ENCODE measurements at places on chromosomes 1 and 21.

DNA sequence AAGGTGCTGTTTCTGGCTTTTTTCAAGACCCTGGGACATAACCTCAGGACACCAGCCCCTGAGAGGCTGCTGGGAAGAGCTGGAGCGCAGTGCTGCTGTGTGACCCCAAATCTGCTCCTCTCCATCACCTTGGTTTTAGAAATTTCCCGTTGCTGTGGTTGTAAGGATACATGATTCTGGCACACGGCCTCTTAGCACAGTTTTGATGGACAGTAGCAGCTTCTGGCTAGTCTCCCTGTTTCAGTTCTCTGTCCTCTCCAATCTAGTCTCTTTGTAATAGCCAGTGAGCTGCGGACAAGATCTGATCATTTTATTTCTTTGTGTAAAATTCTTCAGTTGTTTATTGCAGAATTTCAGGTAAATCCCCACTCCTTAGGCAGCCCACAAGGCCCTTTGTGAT is 3.1 kb downstream of the CLIC6 start:
- no peak for DNase-seq

DNA sequence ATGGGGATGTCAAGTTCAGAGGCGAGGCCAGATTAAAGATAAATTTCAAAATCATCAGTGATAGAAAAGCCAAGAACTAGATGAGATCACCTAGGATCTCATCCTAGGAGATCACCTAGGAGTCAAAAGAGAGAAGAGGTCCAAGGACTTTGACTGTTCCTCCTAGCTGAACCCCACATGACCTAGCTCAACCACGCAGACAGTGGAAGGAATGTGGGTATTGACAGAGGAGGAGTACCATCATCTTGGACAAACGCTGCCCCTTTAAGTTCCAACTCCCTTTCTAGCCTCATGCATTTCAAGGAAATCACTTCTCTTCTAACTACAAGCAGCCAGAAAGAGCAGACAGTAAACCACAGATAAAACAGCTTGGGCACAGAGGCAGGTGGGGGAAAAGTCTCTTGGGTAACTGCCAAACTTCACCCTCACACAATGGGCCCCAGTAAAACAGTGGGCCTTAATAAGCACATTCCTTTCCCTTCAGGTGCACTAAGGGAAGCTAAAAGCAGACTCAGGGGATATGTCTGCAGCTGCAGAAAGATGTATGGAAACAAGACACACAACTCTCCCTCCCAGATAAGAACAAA is 12.5 kb upstream of the FAM76A start:
- DNase-seq, result peak; percentile 32

DNA sequence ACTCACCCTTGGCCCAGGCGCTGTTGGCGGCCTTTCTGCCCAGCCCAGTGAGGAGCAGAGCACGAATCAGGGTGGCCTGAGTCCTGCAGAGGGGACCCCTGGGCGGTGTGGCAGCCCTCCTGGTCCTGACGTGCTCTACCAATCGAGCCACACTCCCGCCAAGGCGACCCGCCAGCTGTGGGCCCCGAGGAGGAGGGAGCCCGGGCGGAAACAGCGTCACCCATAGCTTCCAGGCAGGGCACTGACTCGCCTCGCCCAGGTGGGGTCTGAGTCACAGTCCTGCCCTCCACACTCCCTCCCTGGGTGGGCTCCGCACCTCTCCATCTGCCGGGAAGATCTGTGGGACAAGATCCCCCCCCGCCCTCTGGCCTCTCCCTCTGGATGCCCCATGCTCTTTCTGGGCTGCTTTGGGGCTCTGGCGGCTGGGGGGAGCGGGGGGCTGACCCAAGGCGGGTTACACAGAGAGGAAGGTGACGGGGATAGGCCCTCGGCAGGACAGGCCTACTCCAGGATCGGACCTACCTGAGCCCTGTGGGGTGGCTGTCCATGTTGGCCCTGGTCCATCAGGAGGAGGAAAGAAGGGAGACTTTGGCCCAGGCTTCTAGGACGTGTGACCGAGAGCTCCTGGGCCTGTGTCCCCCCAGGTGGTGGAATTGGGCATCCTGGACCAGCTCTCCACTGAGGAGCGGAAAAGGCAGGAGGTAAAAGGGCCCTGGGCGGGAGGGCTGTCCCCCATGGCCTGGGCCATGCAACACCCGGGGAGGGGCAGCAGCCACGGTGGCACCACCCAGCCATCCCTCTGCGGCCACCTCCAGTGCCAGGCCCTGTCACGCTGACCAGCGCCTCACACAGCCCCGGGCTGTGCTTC is 14.0 kb downstream of the ARHGEF16 start:
- DNase-seq, result no peak

DNA sequence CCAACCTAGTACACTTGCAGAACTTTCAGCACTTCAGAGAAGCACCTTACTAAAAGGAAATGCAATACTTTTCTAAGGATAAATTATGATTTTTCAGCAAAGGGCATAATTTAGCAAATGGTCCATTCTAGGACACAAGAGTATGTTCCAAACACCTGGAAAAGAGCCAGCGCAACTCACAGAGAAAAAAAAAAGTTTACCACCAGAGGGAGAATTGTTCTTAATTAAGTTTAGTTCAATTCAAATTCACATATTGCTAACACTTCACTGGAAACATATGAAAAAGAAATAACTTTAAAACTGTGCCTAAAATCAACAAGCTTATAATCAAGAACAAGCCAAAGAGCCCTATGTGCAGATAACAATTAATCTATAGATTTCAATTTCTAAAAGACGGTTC is 338.1 kb downstream of the SEC16B start:
- DNase-seq, result no peak

GRCh38 chr21:45234127-45234526 is 53.6 kb downstream of the POFUT2 start:
- DNase-seq, result no peak

DNA sequence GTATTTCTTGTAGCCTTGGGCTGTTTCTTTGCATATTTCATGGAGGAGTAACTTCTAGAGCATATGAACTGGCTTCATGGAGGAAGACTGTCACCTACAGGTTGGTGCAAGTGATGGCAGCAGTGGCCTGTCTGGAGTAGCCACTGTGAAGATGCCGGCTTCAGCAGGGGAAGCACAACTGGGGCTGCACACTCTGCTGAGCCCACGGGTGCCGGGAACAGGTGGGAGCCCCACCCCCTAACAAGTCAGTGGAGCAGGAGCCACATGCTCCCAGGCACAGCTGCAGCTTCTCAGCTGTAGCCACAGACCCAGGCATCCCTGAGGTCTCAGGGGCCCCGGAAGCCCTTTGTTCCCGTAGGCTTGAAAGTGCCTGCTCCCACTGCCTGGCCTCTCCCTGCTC is 43.2 kb upstream of the C1orf185 start:
- DNase-seq, result no peak

DNA sequence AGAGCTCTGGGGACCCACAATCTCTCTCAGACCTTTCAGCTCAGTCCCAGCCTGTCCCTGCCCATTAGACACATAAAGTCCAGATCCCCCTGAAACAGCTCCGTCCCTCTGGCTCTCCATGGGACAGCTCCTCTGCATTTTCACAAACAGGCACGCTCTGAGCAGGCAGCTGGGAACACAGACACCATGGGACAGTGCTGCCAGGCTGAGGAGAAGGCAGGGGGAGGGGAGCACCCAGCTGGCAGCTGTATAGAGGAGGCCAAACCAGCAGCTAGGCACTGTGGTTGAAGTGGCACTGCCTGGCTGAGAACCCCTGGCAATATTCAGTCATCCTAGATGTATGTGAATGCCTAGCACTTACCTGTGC is 2.0 kb downstream of the TMEM63A start:
- no peak for DNase-seq

- peak; percentile 5 for DNase-seq
Observed at GRCh38 chr1:119209596-119210295, 69.3 kb upstream of the WARS2 start.

GRCh38 chr1:216237927-216238542 is 185.2 kb downstream of the USH2A start:
- no peak for DNase-seq

DNA sequence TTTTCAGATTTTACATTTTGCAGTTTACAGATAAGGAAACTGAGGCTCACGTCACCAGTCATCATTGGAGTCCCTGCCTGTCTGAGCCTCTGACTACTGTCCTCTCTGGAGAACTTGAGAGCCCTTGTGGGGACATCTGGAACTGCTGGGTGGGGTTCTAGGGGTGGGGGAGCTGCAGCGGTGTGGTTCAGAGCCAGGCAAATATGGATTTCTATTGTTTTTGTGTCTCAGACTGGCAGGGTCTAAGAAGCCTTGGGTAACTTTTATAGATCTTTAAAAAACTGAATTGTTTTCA is 46.9 kb downstream of the IER5 start:
- DNase-seq, result peak; percentile 42

GRCh38 chr21:45873866-45874265 is 107.7 kb upstream of the COL6A1 start:
- no peak for DNase-seq

GRCh38 chr1:20723159-20723536 is 5.3 kb upstream of the KIF17 start:
- no peak for DNase-seq

GRCh38 chr1:24098943-24099638 is 12.8 kb downstream of the MYOM3 start:
- no peak for DNase-seq

GRCh38 chr1:54392401-54392800 is 13.8 kb downstream of the SSBP3 start:
- no peak for DNase-seq

- no peak for DNase-seq
Observed at GRCh38 chr1:206075786-206076755, 23.1 kb downstream of the RHEX start.

- DNase-seq, result peak; percentile 33
Observed at GRCh38 chr1:6490181-6491080, 1.0 kb downstream of the PLEKHG5 start.

DNA sequence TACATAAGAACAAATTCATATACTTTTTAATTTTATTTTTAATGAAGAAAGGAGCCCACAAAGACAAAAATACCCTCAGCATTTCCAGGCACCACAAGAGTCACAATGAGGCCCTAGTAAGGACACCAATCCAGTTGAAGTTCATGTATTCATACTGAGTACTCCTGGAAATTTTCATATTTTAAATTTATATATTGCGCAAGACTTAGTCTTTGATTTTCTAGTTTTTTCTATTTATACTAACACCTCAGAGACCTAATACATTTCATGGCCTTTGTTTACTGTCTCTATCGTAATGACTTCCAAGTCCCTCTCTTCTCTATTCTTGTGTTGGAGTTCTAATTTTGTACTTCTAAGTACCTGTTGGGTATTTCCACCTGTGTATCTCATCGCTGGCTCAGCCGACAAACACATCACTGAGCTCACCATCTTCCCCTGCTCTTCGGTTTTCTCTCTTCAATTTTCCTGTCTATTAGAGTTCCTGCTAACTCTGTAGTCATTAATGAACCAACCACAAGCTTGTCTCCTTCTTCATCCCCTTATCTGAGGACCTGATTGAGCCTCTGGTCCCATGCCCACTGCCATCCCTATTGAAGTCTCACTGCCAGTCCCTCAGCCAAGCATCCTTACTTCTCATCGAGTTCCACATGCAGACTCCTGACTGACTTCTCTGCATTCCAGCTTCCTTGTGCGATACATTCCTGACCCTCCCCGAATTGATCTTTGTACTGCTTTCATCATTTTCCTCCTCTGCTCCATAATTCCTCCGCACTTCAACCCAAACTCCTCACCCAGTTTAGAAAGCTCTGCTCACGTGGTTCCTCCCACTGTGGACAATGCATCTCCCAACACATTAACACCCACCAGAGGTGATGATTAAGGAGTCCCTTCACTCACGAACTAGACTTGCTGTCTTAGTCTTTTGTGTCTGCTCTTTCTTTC is 17.3 kb upstream of the IRF2BP2 start:
- no peak for DNase-seq

- no peak for DNase-seq
Observed at GRCh38 chr1:110787328-110788071, 85.4 kb upstream of the CD53 start.

- DNase-seq, result no peak
Observed at GRCh38 chr1:230256896-230257295, 169.2 kb downstream of the PGBD5 start.

DNA sequence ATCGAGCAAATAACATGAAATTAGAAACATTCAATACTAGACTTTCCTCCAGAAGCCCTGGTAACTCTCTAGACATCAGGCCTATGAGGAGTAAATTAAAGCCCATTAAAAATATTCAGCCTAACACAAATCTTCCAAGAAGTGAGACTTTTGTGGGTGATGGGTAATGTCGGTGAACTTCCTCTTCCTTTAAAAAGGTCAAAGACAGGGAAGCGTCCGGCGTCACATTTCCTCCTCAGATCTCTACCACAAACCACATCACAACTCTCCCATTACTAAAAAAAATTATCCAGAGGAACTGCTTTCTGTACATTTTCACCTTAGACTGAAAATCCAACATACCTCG is 1.4 kb downstream of the EIF4G3 start:
- DNase-seq, result no peak

GRCh38 chr1:223739366-223740037 is 27.2 kb downstream of the CAPN2 start:
- DNase-seq, result no peak

DNA sequence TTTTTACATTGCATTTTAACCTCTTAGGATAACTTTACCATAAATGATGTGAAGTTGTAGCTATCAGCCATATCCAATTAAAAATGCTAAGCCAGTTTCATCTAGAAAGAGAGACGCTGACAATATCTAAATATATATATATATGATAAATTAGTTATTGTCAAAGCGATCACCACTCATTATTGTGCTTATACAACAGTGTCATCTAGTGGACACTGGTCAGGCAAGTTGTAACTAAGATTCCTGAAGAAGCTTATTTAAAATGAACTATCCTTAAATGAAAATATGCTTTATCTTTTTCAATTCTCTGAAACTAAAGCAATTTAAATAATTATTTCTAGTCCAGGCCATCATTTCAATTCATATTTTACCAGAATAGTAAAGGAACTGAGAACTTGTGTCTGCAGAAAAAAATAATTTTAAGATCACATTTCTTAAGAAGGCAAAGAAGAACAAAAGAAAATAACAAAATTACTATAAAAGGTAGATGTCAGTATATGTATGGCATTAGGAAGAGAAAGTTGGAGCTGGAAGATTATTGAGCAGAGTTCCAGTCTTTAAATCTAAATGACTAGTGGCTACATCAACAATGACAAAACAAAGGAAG is 193.3 kb upstream of the SNX7 start:
- peak; percentile 57 for DNase-seq

DNA sequence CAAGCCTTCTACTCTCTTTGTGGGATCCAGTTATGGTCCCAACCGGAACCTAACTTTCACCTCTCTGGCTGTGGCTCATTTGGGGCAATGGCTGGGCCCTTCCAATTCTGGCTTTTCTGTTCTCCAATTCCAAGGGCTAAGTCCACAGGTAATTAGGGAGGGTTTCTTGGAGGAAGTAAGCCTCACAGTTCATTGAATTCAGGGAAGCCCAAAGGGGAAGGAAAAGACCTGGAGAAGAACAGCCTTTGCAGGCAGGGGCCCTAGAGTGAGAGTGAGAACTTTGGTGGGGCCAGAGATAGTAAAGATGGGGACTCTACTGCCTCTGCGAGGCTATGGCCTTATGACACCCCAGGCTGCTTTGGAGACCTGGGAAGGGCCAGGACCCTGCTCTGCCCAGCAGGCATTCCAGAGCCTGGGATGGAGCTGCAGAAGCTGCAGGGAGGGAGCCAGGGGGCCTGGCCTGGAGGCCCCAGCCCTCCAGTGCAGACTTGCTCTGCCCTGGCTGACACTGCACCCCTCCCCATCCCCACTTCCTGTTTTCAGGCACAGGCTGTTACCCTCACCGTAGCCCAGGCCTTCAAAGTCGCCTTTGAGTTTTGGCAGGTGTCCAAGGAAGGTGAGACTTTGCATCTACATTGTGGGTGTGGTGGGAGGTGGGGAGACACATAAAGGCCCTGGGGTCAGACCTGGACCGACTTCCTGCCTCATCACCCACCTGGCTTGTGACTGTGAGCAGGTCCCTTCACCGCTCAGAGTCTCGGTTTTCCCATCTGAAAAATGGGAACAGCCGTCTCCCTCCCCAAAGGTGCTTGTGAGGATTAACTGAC is 18.9 kb downstream of the LDLRAP1 start:
- no peak for DNase-seq

All from COR-L47 (cell line).